Muscle of leg (tissue), 16 donors: ENCODE measurements at places on chromosomes 16 and 17. TPM values are rescaled to one million over a fixed set of nuclear protein-coding genes. Genes with fewer than 3 reads are reported as not detected.

GRCh38 chr16:55058576-55058975, 127.9 kb downstream of the IRX5 start:
- DNase-seq: no peak

Gene ZSCAN10
- total RNA-seq: 0.13 TPM

Gene MEOX1
- total RNA-seq: 13.8 TPM

- DNase-seq: peak; percentile 39
These were observed 14.6 kb downstream of the ALOX12B start for GRCh38 chr17:8072729-8073461.

DNA sequence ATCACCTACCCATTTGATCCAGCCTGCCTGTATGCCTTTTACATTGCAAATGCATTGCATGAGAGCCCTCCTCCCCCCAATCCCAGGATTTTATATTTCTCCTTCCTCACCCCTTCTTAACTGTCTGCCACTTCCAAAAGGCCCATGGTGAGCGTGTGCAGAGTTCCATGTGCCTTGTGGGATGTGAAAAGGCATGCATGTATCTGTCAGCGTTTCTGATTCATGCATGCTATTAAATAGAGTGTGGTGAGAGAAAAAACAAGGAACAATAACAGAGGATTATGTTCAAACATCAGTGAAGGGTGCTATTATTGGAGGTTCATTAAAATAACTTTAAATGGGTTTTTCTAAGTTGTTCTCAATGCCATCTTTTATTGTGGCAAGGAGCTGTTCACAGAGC, 60.9 kb upstream of the CACNG3 start:
- DNase-seq: no peak

Gene SPNS2
- 5.0 TPM for total RNA-seq

DNA sequence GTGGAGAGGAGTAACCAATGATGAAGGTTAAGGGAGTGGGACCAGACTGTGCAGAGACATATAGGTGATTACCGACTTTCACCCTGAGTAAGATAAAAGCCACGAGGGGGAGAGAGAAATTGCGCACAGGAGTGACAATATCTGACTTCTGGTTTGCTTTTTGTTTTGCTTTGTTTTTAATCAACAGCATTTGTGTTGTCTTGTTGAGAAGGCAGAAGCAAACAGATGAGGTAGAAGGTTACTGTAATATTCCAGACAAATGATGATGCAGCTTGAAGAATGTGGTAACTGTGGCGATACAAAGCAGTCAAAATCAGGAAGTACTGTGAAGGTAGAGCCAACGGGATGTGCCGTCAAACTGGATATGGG, 7.5 kb downstream of the PELP1 start:
- no peak for DNase-seq

Gene TPSB2
- 0.89 TPM for total RNA-seq

Gene KRT39
- total RNA-seq: 3.8 TPM

DNA sequence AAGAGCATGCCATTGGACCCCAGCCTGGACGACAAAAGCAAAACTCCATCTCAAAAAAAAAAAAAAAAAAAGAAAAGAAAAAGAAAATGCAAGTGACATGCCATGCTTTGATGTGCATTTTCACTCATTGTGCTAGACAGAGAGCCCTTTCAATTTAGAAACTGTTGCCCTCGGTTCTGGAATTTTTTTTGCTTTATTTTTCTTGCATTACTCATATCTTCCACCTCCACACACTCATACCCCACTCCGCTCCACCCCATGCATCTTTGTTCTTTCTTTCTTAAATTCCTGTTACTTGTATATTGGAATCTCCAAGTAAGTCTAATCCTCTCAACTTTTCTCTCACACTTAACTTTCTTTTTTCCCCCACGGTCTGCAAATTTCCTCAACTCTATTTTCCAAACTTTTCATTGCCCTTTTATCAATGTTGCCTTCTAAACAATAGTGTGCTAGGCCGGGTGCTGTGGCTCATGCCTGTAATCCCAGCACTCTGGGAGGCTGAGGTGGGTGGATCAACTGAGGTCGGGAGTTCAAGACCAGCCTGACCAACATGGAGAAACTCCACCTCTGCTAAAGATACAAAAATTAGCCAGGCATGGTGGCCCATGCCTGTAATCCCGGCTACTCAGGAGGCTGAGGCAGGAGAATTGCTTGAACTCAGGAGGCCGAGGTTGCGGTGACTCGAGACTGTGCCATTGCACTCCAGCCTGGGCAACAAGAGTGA, 16.8 kb upstream of the SUZ12 start:
- DNase-seq: no peak

Gene BAIAP3
- 0.58 TPM for total RNA-seq

DNA sequence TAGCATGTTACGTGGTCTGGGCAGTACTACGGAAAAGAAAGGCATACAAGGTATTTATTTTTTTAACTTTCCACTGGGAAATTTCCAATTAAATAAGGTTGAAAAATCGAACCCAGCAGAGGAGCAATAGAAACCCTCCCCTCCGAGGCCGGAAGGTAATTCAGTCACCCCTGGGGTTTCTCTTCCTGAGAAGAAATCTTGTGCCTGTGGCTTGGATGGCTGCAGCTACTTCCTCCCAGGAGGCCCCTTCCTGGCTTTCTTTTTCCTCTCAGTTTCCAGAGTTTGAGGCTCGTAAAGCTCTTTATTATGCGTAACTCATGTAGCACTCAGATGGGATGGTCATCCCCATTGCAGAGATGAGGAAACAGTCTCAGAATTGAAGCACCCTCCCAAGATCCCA, 140.3 kb downstream of the ASIC2 start:
- peak; percentile 73 for DNase-seq

DNA sequence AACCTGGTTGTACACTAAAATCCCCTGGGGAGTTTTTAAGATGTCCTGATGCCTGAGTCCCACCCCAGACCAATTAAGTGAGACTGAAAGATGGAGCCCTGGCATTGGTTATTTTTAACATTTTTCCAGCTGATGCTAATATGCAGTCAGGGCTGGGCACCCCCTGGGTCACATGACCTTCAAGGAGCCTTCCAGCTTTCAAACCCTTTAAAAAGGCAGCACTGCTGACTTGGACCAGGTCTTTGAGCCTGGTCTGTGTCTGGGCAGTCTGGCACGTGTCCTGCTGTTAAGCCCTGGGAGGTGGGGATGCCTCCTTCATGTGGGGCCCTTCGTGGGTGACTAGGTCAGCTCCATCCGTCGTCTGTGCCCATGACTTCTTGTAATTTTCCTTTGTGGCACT, 202.6 kb downstream of the CCDC182 start:
- no peak for DNase-seq

DNA sequence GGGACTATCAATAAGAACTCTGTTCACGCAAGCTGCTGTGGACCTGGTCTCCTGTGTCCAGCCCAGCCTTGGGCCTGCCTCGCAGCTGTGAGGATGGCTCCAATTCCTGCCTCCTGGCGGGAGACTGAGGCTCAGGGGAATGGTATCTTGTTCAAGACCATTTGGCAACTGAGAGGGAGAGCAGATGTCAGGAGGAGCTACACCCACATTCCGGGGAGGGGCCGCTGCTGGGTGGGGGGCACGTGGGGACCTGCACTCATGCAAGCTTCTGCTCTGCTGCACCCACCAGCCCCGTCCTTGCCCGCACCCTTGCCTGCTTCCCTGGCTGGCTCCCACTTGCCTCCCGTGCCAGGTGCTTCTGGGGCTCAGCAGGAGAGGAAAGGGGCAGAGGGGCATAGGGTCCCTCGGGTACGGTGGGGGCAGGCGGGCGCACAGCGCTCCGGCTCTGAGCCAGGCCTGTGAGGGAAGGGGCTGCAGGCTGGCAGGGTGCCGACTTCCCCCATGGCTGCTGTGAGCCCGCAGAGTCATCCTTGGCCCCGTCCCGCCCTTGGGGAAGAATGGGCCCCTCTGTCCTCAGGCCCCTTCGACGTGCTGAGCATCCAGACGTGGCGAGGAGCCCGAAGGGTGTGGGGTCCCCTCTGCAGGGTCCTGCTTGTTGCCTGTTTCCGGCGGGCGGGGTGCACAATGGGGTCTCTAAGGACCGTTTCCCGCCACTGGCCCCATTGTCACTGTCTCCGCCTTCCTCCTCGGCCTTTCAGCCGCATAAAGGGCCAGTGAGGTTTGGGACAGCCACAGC, 2.7 kb downstream of the METRN start:
- DNase-seq: peak; percentile 86

GRCh38 chr16:84031556-84031955, 11.0 kb downstream of the SLC38A8 start:
- no peak for DNase-seq

- no peak for DNase-seq
These were observed 19.2 kb downstream of the FAM234A start for GRCh38 chr16:253833-254232.

GRCh38 chr17:2138761-2139160, 83.9 kb downstream of the HIC1 start:
- no peak for DNase-seq

Gene SLC35B1
- total RNA-seq: 38.8 TPM

- no peak for DNase-seq
These were observed 74.2 kb upstream of the MARCHF10 start for GRCh38 chr17:62882284-62882683.

GRCh38 chr16:27704252-27704651, 154.3 kb downstream of the KATNIP start:
- DNase-seq: no peak

DNA sequence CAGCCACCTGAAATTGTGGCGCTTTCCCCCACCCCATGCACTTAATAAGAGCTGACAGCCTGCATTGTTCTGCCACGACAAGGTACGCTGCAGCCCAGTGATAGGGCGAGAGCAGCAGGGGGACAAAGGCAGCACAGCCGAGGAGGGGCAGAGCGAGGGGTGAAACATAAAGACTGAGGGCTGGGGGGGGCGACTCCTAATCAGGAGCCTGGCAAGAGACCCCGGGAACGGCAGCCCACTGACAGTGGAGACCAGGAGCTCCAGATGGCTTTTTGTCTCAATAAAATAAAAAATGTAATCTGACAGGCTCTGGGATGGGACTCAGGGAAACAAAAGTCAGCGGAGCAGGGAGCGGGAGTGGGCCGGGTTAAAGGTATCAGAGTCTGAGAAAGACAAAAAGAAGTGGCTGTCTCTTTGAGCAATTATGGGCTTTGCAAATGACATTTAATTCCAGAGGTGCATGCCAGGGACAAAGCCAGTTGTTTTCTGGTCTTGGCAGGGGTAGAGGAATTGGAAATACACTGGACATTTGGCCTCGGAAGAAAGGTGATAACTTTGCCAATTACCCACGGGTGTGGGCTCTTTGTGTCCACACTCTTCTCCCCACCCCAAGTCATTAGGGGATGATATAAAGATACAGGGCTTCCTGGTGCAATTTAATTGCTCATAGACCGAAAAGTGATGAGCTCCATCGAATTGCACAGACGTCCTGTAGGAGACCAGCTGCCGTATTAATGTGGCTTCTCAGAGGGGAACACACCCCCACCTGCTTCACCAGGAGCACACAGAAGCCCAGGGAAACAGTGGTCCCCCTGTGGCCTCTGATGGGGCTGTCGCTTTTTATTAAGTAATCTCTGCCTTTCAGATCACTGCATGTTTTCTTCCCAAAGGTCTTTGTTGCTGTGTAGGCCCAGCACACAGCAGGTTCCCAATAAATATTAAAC, 17.6 kb upstream of the CCDC182 start:
- DNase-seq: no peak

Gene NLRC3
- total RNA-seq: 0.58 TPM

- peak; percentile 100 for DNase-seq
These were observed 35.3 kb downstream of the SOCS3 start for GRCh38 chr17:78324391-78325075.

DNA sequence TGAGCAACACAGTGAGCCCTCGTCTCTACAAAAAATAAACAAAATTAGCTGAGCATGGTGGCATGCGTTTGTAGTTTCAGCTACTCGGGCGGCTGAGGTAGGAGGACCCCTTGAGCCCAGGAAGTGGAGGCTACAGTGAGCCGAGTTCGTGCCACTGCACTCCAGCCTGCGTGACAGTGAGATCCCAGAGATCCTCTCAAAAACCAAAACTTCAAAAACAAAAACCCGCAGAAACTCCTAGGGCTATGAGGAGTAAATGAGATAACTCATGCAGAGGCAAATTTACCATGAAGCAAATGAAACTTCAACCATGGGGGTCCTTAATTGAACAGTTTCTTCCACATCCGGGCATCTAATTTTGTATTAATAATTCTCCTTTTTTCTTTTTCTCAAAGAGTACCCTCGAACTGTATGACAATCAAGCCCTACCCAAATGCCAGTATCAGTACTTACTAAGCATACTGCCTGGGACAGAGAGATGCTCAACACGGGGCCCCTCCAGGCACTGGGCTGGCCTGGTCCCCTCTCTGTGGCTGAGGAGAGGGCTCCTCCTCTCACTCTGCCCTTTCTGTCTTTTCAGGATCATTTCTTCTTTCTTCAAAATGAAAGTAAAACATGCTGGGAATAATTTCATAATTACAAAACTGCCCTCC, 789 bp upstream of the PIPOX start:
- no peak for DNase-seq

DNA sequence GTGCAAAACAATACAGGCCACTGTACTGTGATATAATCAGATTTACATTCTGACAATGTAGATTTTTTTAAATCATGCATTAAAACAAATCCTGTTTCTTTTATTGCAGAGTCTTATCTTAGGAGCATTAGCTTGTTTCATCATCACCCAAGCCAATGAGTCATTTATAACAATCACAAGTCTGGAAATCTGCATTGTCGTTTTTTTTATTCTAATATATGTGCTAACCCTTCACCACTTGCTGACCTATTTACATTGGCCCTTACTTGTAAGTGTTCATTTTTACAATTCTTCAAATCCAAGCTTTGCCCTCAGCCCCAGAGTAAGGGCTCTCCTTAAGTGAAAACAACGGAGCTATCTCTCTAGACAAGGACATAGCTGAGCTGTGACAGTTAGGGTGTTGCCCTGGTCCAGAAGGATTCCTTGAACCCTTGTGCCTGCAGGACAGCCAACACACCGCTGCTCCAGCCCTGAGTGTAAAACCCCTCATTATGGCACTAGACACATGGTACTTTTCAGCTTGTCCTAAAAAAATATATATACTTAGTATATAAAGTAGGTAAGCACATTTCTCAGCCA, 3.7 kb downstream of the CMTM1 start:
- no peak for DNase-seq

DNA sequence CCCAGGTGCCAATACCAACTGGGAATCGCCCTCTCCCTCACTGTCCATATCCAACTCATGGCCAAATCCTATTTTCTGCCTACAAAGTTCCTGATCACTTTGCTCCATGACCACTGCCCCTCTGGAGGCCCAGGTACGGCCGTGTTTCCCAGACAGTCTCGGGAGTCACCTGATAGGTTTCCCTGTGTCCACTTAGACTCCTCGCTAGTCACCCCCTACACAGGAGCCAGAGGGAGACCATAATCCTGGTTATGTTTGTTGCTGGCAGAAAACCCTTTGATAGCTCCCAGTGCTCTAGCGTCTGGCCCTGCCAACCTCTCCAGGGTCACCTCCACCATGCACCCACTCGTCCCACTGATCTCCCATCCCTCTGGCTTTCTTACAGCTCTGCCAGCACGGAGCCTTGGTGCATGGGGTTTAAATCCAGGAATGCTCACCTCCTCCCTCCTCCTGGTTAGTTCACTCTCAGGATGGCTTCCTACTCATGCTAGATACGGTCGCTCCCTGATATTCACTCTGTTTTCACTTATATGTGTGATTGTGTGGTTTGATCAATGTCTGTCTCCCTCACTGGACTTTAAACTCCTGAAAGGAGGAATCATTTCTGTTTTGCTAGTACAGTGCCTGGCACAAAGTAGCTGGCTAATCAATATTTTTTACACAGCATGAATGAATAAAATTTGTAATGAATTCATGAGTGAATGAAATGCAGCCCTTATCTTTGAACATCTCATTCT, 7.5 kb upstream of the CALB2 start:
- DNase-seq: no peak
